Stimulated activated CD4-positive, alpha-beta T cell treated with anti-CD3 and anti-CD28 coated beads, Interleukin-15, amount 100 ng/mL, for 1 hour (primary cell): ENCODE measurements at places on chromosomes 12 and 14.

- no peak for DNase-seq
Measured at GRCh38 chr14:94532447-94532846, 23.2 kb upstream of the SERPINA12 start.

DNA sequence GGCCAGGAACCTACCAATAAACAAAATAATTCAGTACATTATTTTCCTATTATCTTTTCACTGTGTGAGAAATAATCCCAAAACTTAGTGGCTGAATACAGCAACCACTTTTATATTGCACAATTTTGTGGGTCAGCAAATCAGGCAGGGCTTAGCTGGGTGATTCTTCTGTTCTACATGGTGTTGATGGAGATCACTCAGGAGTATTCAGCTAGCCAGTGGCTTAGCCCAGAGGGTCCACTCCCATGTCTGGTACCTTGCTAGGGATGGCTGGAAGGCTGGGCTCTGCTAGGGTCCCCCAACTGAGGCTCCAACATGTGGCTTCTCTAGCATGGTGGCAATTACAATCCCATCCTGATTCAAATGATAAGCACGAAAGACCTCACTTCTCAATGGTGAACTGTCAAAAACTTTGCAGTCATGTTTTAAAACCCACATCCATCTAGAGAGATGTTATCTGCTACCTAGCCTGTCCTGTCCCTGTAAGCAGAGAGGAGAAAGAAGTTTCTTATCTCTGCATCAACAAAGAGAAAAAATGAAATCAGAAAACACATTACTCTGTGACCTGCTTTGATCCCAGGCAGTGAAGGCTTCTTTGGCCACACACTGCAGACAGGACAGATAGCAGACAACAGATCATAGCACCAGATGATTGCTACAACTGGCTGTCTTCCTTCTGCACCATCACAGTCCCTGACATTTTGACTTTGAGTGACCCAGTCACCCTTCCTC, 51.0 kb upstream of the MYL2 start:
- no peak for DNase-seq

- no peak for DNase-seq
Measured at GRCh38 chr12:130764073-130764472, 48.0 kb upstream of the RIMBP2 start.

- no peak for DNase-seq
Measured at GRCh38 chr12:98618952-98619351, 25.5 kb downstream of the SLC25A3 start.

GRCh38 chr14:94401083-94401482, 12.7 kb upstream of the SERPINA1 start:
- no peak for DNase-seq

GRCh38 chr12:76020281-76020680, 11.3 kb downstream of the PHLDA1 start:
- peak; percentile 22 for DNase-seq

DNA sequence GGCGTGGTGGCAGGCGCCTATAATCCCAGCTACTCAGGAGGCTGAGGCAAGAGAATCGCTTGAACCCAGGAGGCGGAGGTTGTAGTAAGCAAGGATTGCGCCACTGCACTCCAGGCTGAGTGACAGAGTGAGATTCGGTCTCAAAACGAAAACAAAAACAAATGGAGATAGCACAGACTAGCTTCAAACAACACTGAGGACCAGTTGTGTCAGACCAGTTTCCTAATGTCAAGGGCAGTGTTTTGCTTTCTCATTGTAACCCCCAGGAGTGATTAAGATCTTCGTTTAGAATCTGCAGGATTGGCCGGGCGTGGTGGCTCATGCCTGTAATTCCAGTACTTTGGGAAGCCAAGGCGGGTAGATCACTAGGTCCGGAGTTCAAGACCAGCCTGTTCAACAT, 18.5 kb downstream of the RPGRIP1 start:
- DNase-seq: no peak

GRCh38 chr14:54465654-54466053, 23.1 kb downstream of the GMFB start:
- no peak for DNase-seq

GRCh38 chr12:51345681-51346080, 798 bp downstream of the CELA1 start:
- no peak for DNase-seq

- DNase-seq: no peak
Measured at GRCh38 chr12:42511656-42512055, 77.9 kb downstream of the PRICKLE1 start.

GRCh38 chr12:113329791-113330417, 5.0 kb downstream of the SLC8B1 start:
- DNase-seq: no peak

DNA sequence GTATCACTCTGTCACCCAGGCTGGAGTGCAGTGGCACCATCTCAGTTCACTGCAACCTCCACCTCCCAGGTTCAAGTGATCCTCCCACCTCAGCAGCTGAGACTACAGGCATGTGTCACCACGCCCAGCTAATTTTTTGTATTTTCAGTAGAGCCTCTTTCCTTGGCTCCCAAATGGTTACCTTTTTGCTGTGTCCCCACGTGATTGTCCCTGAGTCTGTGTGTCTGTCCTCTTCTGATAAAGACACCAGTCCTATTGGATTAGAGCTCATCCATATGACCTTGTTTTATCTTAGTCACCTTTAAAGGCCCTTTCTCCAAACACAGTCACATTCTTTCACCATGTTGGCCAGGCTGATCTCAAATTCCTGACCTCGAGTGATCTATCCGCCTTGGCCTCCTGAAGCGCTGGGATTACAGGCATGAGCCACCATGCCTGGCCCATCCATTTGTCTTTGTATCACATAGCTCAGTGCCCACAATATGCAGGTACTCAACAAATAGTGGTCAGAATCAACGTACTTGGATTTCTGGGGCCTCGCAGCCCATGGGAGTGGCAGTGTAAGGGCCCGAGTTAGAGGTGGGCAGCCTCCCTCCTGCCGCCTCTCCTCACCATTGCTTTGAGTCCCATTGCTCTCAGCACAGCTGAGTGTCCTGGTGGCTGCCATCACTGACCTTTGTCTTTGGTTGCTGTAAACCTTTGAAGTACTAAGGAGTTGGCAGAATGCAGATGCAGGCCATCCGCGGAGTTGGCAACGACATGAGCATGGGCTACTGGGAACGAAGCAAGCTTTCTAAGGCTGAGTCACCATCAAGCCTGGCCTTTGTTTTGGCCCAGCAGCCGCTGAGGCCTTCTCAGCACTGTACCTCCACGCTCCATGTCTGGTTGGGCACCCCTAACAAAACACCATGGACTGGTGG, 9.3 kb downstream of the TPCN1 start:
- DNase-seq: no peak

GRCh38 chr14:60632777-60633176, 16.5 kb downstream of the SIX1 start:
- DNase-seq: no peak

- DNase-seq: no peak
Measured at GRCh38 chr12:121440768-121441167, 40.9 kb downstream of the RNF34 start.

GRCh38 chr14:35879151-35879648, 53.1 kb downstream of the BRMS1L start:
- DNase-seq: no peak

GRCh38 chr12:61584943-61585342, 675.3 kb upstream of the USP15 start:
- no peak for DNase-seq

DNA sequence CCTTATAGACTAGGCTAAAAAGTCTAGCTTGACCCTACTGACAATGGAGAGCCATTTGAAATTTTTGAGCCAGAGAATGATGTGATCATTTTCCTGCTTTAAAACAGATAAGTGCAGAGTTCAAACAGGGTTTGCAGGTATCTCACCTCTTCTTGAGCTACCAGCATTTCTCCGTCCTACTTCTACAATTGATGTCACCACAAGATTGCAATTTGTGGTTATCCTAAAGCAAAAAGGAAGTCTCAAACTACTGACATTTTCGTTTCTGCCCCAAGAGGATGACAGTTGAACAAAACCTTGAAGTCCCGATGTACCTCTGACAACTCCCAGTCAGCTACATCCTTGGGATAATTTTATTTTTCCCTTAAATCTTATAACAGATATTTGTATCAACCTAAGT, 86.7 kb downstream of the PTGER2 start:
- DNase-seq: no peak

DNA sequence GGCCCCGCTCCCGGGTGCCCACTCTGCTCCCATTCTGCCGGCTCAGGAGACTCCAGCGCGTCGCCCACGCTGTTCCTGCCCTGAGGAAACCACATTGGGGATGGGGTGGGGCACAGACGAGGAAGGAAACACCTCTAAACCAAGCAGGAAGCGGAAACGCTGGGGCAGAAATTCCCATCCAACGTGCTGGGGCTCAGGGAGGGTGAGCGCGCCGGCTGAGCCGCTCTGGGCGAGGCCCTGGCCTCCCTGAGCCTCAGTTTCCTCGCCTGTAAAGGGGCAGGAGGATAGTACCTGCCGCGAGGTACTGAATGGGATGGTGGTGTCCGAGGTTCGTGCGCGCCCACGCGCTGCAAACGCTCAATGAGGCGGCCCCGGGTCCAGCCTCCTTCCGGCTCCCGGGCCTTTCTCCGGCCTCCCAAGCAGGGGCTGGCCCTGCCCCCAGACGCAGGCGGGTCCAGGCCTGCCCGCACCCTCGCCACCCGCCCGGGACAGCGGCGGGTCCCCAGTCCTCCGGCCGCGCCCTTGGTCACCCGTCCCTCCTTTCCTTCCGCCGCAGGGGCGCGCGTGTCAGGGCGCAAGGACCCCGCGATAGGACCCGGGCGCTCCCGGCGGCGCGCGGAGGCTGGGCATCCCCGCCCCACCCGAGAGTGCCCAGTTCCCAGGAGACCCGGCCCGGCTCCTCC, 673 bp downstream of the BEGAIN start:
- DNase-seq: no peak

GRCh38 chr14:106200541-106201315, 674.3 kb downstream of the TMEM121 start:
- DNase-seq: no peak

DNA sequence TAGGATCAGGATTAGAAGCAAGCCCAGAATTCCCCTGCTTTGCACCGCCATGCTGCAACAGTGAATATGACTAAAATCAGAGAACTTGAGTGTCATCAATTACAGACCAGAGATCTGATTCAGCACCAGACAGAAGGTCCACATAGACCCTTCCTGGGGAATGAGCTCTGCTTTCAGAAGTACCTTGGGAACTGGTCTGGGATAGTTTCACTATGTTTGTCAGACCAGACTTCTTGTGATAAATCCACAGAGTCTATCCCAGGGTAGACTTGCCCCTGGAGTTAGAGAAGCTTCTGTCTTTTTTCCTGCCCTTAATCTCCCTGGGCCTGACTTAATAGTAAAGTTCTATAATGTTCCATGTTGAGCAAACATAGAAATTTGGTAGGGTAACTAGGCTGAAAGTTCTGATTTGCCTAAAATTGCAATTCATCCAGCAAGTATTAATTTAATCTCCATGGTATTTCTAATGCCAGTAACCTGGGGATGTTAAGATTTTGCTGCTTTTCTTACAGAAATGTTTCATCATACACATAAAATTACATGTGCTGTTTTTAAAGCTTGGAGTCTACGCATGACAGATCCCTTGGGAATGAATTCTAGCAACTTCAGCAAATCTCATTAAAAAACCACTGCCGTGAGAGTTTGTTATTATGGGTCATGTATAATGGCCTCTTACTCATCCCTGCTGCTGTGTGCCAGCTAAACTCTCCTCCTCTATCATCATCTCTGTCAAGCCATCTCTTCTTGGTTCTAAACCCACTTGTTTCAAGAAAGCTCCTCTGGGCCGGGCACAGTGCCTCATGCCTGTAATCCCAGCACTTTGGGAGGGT, 61.3 kb upstream of the METAP2 start:
- DNase-seq: no peak

- DNase-seq: no peak
Measured at GRCh38 chr12:92136965-92137721, 8.5 kb downstream of the BTG1 start.

GRCh38 chr12:8914716-8915526, 612 bp downstream of the PHC1 start:
- DNase-seq: peak; percentile 25

DNA sequence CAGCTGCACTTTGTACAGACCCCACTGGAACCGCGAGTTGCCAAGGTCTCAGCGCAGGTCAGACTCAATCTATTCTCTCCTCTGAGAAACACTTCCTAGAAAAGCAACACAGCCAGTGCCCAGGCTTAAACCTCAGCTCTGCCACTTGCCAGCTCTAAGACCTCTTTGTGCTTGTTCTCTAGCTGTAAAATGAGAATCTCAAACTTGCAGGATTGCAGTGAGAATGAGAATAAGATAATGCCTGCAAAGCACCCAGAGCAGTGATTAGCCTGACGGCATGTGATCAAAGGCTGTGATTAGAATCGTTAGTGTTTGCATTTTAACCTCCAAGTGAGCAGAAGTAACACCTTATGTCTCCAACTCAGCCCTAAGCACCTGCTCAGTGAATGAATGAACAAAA, 21.3 kb downstream of the ANO2 start:
- DNase-seq: no peak

- no peak for DNase-seq
Measured at GRCh38 chr12:8035440-8036010, 3.0 kb downstream of the FOXJ2 start.
